CD4-positive, alpha-beta memory T cell (primary cell): ENCODE measurements at places on chromosomes 11 and 22.

GRCh38 chr22:47654922-47655491 lies 892.6 kb downstream of the TBC1D22A start:
- no peak overlapping the region for H3K27ac ChIP-seq
- H3K4me3 ChIP-seq: no peak overlapping the region
- H3K36me3 ChIP-seq: no peaks in the 10 kb centered on the region
- no peaks in the 10 kb centered on the region for H3K27me3 ChIP-seq

DNA sequence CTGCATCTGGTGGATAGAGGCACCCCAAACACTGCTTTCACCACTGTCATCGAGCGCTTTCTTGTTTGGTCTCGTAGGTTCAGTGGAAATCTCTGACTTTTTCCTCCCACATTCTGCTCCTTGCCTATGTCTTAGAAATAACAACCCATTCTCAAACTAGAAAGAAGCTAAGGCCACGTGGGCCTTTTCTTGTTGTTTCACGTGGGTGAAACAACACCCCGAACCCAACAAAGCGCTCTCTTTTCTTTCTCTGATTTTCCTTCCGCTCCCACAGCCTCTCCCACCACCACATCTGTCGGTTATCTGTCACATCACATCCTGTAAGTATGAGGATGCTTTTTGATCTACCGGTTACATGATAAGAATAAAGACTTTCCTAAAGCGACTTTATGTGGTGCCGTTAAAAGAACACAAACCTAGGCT lies 77.1 kb downstream of the LINC01488 start:
- no peak overlapping the region for H3K27ac ChIP-seq
- H3K27me3 ChIP-seq: no peaks in the 10 kb centered on the region
- peak; percentile 73 for DNase-seq
- H3K4me1 ChIP-seq: peaks cover 27% of the 10 kb centered on the region
- H3K36me3 ChIP-seq: no peaks in the 10 kb centered on the region
- no peak overlapping the region for H3K4me3 ChIP-seq

DNA sequence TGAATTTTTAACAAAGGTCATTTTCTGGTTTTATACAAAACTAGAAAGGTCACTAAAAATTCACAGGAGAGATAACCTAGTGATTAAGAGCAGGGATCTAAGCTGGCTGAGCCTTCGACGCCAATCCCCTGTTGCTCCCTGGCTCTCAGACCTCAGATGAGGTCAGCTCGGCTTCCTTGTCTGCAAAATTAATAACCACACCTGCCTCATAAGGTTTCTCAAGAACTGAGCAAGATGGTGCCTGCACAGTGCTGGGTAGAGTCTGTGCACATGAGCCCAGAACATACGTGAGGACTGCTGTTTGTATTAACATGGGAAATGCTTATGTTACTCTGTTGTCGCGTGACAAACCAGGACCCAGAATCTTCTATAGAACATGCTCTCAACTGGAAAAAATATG lies 24.4 kb upstream of the CD5 start:
- DNase-seq: no peak
- H3K27ac ChIP-seq: peak overlapping the region; percentile 91
- no peak overlapping the region for H3K4me3 ChIP-seq
- peaks cover 98% of the 10 kb centered on the region for H3K4me1 ChIP-seq
- H3K36me3 ChIP-seq: no peaks in the 10 kb centered on the region
- H3K27me3 ChIP-seq: no peaks in the 10 kb centered on the region

GRCh38 chr11:117671370-117671769 lies 125.6 kb downstream of the DSCAML1 start:
- H3K36me3 ChIP-seq: no peaks in the 10 kb centered on the region
- no peak for DNase-seq
- no peak overlapping the region for H3K27ac ChIP-seq
- no peaks in the 10 kb centered on the region for H3K27me3 ChIP-seq
- H3K4me3 ChIP-seq: no peak overlapping the region
- peaks cover 7% of the 10 kb centered on the region for H3K4me1 ChIP-seq

GRCh38 chr11:7281809-7282208 lies 30.1 kb downstream of the SYT9 start:
- no peak for DNase-seq
- H3K36me3 ChIP-seq: no peaks in the 10 kb centered on the region
- H3K4me1 ChIP-seq: no peaks in the 10 kb centered on the region
- H3K4me3 ChIP-seq: no peak overlapping the region

DNA sequence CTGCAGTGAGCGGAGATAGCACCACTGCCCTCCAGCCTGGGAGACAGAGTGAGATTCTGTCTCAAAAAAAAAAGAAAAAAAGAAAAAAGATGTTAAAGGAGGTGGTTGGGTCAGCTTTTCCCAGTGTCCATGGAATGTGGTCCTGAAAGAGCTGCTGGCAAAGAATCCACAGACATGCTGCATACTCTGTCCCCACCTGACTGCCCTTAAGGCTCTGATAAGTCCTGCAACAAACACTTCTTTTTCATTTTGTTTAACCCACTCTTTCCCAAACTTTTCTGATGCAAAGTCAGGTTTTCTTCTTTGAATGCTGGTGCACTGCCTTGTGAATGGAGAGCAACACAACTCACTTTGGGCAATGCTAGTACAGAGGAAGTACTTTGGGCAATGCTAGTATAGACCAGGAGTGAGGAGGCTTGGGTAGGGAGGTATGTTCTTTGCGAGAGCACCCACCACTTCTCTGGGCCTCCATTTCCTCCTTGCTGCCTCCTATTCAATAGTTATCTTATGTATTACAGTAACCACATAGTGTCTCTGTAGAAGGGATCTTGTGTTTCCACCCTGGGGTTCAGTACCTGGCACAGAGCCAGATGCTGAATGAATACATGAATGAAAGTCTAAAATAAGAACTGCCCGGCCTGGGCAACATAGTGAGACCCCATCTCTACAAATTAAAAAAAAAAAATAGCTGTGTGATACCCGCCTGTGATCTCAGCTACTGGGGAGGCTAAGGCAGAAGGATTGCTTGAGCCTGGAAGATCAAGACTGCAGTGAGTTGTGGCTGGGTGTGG lies 18.9 kb downstream of the LIF start:
- H3K27me3 ChIP-seq: no peaks in the 10 kb centered on the region
- H3K4me1 ChIP-seq: peaks cover 52% of the 10 kb centered on the region
- H3K27ac ChIP-seq: no peak overlapping the region
- DNase-seq: no peak
- no peaks in the 10 kb centered on the region for H3K36me3 ChIP-seq
- H3K4me3 ChIP-seq: no peak overlapping the region

- no peaks in the 10 kb centered on the region for H3K27me3 ChIP-seq
- H3K4me3 ChIP-seq: no peak within 1 kb of the TSS
- H3K27ac ChIP-seq: no peak within 1 kb of the TSS
- no peaks in the 10 kb centered on the region for H3K4me1 ChIP-seq
- DNase-seq: no peak
These were observed at the start of gene IGLL1 for GRCh38 chr22:23579870-23580575. Gene IGLL1, minus strand, starts transcription at chr22:23580290. Its CDS starts 100 bp downstream, at chr22:23580190.

- peaks cover 37% of the 10 kb centered on the region for H3K27me3 ChIP-seq
- no peak overlapping the region for H3K4me3 ChIP-seq
- no peak overlapping the region for H3K27ac ChIP-seq
- no peaks in the 10 kb centered on the region for H3K36me3 ChIP-seq
These were observed 4.0 kb downstream of the DSCAML1 start for GRCh38 chr11:117792992-117793391.

- DNase-seq: no peak
- H3K27me3 ChIP-seq: no peaks in the 10 kb centered on the region
- H3K36me3 ChIP-seq: no peaks in the 10 kb centered on the region
- peaks cover 31% of the 10 kb centered on the region for H3K4me1 ChIP-seq
- no peak overlapping the region for H3K27ac ChIP-seq
These were observed 44.3 kb downstream of the PTPRJ start for GRCh38 chr11:48024635-48025071.

DNA sequence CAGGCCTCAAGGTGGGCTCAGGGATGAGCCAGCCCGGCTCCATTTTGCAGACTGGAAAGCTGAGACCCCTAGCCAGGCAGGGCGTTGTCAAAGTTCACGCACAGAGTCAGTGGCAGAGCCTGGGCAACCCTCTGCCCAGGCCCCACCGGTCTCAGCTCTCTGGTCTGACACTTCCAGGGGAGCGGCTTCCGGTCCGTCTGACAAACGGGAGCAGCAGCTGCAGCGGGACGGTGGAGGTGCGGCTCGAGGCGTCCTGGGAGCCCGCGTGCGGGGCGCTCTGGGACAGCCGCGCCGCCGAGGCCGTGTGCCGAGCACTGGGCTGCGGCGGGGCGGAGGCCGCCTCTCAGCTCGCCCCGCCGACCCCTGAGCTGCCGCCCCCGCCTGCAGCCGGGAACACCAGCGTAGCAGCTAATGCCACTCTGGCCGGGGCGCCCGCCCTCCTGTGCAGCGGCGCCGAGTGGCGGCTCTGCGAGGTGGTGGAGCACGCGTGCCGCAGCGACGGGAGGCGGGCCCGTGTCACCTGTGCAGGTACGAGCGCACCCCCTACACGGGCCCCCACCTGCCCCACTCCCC lies 36.0 kb downstream of the CD6 start:
- peaks cover 62% of the 10 kb centered on the region for H3K36me3 ChIP-seq
- no peak for DNase-seq
- H3K27ac ChIP-seq: peak overlapping the region; percentile 37
- H3K4me1 ChIP-seq: peaks cover 73% of the 10 kb centered on the region
